NCI-H1105 treated with DMSO at 0.1 percent for 48 hours (cell line): ENCODE measurements at places on chromosomes 6 and 20.

DNA sequence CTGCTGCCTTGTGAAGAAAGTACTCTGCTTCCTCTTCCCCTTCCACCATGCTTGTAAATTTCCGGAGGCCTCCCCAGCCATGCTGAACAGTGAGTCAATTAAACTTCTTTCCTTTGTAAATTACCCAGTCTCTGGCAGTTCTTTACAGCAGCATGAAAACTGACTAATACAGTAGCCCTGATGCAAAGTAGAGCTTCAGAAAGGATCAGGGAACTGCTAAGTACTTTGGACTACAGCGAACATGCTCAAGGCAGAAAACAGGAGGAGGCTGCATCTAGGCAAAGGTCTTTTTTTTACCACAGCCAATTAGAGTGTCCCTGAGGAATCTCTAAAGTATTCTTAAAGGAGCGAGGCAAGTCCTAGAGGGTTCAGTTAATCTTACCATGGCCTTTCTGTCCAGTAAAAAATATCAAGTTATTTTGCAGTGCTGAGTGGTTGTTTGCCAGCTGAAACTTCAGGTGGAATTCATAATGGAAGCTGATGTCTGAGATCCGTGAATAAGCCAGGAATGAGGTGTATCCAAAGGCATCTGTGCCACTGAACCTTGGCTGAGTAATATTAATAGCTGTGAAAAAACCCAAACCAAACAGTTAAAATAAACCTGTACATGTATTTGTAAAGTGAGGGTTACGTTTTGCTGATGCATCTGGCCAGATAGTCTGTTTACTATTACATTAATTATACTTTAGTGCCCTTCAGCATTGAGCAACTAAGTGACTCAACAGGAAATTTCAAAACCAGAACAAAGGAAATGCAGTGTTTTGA lies 170.4 kb downstream of the PHF3 start:
- peak; percentile 82 for DNase-seq

DNA sequence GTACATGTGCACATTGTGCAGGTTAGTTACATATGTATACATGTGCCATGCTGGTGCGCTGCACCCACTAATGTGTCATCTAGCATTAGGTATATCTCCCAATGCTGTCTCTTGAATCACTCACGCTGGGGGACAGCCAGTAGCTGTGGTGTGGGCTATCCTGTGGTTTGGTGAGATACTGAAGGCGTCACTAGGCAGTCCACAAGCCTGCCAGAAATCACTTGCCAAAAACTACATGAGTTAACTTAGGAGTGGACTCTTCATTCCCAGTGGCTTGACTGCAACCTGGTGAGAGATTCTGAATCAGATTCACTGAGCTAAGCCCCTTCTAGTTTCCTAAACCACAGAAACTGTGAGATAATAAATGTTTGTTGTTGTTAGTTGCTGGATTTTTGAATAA lies 191.3 kb downstream of the TSHZ2 start:
- DNase-seq = no peak

DNA sequence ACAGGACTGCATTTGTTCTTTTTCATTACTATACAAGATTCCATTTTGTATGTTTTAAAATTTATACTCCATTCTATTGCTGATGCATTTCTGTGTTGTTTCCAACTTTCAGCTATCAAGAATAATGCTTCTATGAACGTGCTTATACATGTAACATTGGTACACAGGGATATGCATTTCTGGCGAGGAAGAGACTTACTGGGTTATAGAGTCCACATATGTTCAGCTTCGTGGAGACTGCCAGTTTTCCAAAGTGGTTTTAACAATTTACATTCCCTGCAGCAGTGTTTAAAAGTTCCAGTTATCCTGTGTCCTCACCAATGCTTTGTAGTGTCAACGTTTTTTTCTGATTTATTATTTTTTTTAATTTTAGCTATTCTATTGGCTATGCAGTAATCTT lies 48.5 kb downstream of the AIG1 start:
- DNase-seq = no peak

DNA sequence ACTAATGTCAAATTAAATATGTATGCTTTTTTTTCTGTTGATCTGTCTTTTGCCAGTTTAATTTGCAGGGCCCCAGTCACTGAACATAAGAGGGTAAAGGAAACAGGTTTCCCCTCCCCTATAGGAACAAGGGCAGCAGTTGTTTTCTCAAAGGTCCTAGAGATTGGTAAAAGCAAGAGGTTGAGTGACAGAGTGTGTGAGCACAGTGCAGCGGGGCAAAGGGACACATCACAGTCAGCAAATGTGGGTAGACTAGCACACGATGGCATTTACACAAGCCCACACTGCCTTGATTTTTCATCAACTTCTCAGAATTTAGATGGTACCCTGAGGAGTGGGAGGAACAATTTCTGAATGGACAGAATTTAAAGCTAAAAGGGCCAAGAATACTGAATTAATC lies 138.7 kb upstream of the MYLIP start:
- DNase-seq = no peak

DNA sequence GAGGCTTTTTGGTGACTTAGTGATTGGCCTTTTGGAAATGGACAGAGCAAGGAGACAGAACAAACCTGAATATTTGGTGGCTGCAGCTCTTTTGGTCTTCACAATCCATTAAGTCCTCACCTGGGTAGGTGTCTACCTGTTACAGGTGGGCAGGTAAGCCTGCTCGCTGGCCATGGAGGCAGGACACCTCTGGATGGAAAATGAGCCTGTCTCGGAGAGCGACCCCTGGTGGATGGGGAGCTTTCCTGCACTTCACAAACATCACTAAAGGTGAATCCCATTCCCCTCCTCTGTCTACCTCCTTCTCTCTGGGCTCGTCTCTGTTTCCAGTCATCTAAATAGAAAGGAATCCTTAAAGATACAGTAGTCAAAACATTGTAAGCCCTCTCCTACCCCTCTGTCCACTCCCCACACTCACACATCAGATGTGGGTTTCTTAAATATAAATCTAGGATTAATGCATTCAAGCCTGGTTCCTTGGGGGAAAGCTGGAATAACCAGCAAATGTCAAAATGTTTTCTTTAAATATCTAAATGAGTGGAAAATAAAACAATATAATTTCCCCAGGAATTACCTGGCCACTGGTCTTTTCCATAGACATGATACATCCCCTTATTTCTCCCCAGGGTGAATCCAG lies 304.9 kb downstream of the CDH26 start:
- no peak for DNase-seq

GRCh38 chr6:122788208-122788607 lies 850 bp upstream of the SMPDL3A start:
- no peak for DNase-seq

DNA sequence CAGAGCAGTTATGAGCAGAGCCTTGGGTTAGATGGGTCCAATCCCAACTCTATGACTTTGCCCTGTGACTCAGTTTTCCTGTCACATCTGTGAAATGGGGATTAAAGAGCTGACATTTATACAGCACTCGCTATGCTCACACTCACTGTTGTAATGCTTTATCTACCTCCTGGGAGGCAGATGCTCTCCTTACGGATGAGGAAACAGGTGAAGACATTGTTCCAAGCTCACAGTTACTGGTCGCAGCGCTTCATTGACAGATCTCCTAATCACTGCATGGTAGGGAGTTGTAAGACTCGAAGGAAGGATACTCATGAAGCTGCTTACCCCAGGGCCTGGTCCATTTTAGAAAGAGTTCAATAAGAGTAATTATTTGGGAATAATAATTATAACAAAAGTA lies 2.9 kb upstream of the MYLK2 start:
- DNase-seq = no peak

- no peak for DNase-seq
Observed at GRCh38 chr6:112268654-112269053, 14.3 kb upstream of the LAMA4 start.

DNA sequence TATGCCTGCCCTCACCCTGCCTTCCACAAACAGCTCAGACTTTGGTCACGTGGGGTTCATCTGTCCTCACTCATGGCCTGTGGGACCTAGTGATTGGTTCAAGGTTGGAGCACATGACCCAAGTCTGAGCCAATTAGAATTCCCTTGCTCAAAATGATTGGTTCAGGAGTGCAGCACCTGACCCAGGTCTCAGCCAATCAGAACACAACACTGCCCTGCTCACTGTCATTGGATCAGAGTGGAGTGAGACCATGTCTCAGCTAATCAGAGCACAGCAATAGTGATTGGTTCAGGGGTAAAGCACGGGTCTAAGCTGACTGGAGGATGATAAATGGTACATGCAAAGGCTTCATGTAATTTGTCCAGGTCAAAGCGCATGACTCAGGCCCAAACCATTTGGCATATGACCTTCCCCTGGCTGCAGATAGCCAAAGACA lies 102.2 kb downstream of the PREX1 start:
- DNase-seq = no peak

DNA sequence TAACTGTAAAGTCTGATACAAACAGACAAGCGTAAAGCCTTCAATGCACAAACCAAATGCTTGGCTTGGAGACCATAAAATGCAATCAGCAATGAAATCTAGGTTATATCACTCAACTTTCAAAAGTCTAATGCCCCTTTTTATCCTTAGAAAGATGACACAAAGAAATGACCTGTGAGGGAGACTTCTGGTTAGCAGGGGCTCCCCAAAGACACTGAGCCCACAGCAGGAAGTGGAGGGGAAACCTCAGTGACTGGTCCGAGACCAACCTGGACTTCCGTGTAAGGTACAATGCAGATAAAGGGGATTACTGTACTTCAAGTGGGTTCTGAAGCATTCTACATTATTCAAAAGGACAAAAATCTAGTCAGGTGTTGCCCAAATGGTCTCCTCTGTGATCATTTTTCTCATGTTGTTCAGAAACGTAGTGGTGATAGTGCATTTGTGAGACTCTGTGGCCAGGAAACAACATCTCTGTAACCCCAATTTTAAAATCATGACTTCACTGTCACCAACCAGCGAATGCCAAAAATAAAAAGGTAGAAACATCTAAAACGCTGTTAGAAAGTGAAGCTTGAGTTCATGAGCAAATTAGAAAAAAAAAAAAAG lies 88.2 kb downstream of the HIVEP2 start:
- DNase-seq = no peak

- DNase-seq = no peak
Observed at GRCh38 chr20:62557999-62558408, 82.2 kb upstream of the GATA5 start.

DNA sequence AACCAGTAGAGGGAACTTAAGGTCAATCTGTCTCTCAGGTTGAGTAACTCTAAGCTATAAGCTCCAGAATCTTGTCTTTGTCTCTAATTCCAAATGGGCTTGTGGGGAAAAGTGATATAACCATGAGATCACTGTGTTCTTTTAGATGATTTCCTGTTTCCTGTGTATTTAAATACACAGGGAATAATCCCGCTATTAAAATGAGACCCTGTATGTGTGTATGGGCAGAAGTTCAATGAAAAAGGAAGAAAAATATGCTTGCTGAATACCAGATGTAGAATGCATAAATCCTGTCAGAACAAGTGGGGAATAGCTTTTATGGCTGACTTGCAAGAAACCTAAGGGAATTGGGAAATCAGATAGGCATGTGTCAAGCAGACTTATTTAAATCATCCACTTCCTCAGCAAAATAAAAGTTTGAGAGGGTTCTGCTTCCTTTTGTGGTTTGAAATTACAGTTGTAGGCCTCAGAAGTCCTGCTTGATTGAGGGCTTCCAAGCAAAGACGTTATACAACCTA lies 164.7 kb upstream of the PDE7B start:
- DNase-seq = no peak

- peak; percentile 68 for DNase-seq
Observed at GRCh38 chr6:160455541-160456213, 107.5 kb downstream of the SLC22A3 start.

DNA sequence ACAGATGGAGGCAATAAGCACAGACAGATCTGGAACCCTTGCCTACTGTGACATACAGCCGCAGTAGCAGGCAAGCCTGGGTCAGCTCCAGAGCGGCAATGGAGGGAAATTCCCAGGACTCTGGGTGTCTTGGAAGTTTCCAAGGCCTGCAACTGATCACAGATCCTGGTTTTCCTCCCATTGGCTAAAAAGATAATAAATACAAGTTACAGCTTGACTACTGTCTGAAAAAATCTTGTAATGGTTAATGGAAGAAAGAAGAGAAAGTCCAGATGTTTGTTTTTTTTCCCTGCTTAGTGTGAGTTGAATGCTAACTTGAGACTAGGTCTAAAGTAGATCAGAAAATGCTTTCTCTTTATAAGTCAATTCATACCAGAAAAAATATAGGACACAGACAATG lies 307.6 kb downstream of the ALDH8A1 start:
- DNase-seq = no peak

GRCh38 chr20:63065911-63066310 lies 59.1 kb upstream of the BHLHE23 start:
- no peak for DNase-seq

DNA sequence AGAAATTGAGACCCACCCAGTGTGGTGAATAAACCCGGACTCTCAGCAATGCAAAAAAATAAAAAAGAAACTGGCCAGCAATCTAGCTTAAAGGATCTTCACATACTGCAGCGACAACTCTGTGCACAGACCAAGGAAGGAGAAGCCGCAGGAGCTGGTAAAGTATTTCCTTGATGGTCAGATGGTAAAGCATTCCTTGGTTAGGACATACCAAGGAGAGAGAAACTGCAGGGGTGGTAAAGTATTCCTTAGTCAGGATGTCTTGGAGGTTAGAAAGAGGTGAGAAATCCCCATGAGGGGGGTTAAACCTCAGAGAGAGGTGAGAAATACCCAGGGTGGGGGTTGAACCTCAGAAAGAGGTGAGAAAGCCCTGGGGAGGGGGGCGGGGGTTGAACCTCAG lies 86.8 kb downstream of the PLG start:
- DNase-seq = no peak

DNA sequence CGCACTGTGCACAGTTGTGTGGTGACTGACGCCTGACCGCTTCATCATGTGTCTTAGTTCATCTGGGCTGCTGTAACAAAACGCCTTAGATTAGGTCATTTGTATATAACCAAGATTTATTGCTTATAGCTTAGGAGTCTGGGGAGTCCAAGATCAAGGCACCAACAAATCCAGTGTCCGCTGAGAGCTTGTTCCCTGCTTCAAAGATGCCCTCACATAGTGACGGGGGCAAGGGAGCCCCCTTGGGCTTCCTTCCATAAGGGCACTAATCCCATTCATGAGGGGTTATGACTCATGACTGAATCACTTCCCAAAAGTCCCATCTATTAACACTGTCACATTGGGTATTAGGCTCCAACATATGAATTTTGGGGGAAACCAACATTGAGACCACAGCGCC lies 34.6 kb downstream of the CYP24A1 start:
- no peak for DNase-seq
